A375 (cell line): ENCODE measurements at places on chromosomes 7 and 10. TPM values are rescaled to one million over a fixed set of nuclear protein-coding genes. Genes with fewer than 3 reads are reported as not detected.

AMPH gene
- total RNA-seq = 0.42 and 1.1 TPM in 2 replicates

PKD2L1 gene
- not detected in 2 replicates for total RNA-seq

PAPOLB gene
- not detected in 2 replicates for total RNA-seq

CALHM2 gene
- total RNA-seq = 20.2 and 23.8 TPM in 2 replicates

PLEKHS1 gene
- total RNA-seq = 0.04 and 0.42 TPM in 2 replicates

UCMA gene
- total RNA-seq = not detected in 2 replicates

TMEM130 gene
- total RNA-seq = 0.15 and 0.19 TPM in 2 replicates

KLF14 gene
- 0.45 and 0.74 TPM in 2 replicates for total RNA-seq

RNF32 gene
- 0.30 and 0.53 TPM in 2 replicates for total RNA-seq

MAGI2 gene
- 2.9 and 3.5 TPM in 2 replicates for total RNA-seq

CCNY gene
- 30.5 and 36.4 TPM in 2 replicates for total RNA-seq

TSPAN13 gene
- total RNA-seq = 24.3 and 28.1 TPM in 2 replicates

STEAP1 gene
- total RNA-seq = 3.8 and 5.6 TPM in 2 replicates

SCD gene
- total RNA-seq = 113 and 114 TPM in 2 replicates

ZNF775 gene
- total RNA-seq = 3.1 and 3.8 TPM in 2 replicates

AKR1D1 gene
- total RNA-seq = not detected in 2 replicates

UTF1 gene
- not detected in 2 replicates for total RNA-seq

ITPRID1 gene
- total RNA-seq = not detected in 2 replicates

AASS gene
- 25.0 and 29.3 TPM in 2 replicates for total RNA-seq

CADPS2 gene
- 14.3 and 14.6 TPM in 2 replicates for total RNA-seq

CH25H gene
- not detected in 2 replicates for total RNA-seq

OPN1SW gene
- total RNA-seq = not detected in 2 replicates

RARRES2 gene
- not detected in 2 replicates for total RNA-seq

ITIH5 gene
- total RNA-seq = 0.68 and 2.0 TPM in 2 replicates

HYAL4 gene
- total RNA-seq = 0.05 and 0.23 TPM in 2 replicates

ITGB8 gene
- 44.3 and 50.9 TPM in 2 replicates for total RNA-seq

ZNF804B gene
- not detected in 2 replicates for total RNA-seq

CRHR2 gene
- not detected in 2 replicates for total RNA-seq

ADCY1 gene
- total RNA-seq = 1.5 and 1.8 TPM in 2 replicates

ARID5B gene
- total RNA-seq = 7.2 and 7.6 TPM in 2 replicates

TAS2R60 gene
- total RNA-seq = not detected in 2 replicates

GRIFIN gene
- not detected in 2 replicates for total RNA-seq

INTS15 gene
- total RNA-seq = 19.0 and 28.3 TPM in 2 replicates

PVRIG gene
- not detected in 2 replicates for total RNA-seq

SSC4D gene
- total RNA-seq = 0.64 and 0.75 TPM in 2 replicates

PRF1 gene
- total RNA-seq = not detected in 2 replicates

NPFFR1 gene
- total RNA-seq = not detected in 2 replicates

ADAMTS14 gene
- total RNA-seq = 0.08 TPM in 1 of 2 replicates, not detected in the other

CCL26 gene
- total RNA-seq = 0.57 and 0.88 TPM in 2 replicates

SRRM3 gene
- 2.6 and 4.2 TPM in 2 replicates for total RNA-seq

STAG3 gene
- total RNA-seq = 0.45 and 1.2 TPM in 2 replicates

LDB3 gene
- total RNA-seq = not detected in 2 replicates

SMKR1 gene
- total RNA-seq = 3.6 and 5.9 TPM in 2 replicates

C10orf120 gene
- not detected in 2 replicates for total RNA-seq

PIK3AP1 gene
- 2.0 and 2.9 TPM in 2 replicates for total RNA-seq

ZP3 gene
- 5.5 and 6.5 TPM in 2 replicates for total RNA-seq

TEX47 gene
- not detected in 2 replicates for total RNA-seq

MMP21 gene
- 0.19 TPM in 1 of 2 replicates, not detected in the other for total RNA-seq

SPDYE9 gene
- total RNA-seq = not detected in 2 replicates

MACC1 gene
- total RNA-seq = 0.08 and 0.19 TPM in 2 replicates

ATG9B gene
- not detected in 2 replicates for total RNA-seq

KAZALD1 gene
- 11.8 and 15.1 TPM in 2 replicates for total RNA-seq

AVL9 gene
- 15.7 and 30.3 TPM in 2 replicates for total RNA-seq

EPHA1 gene
- total RNA-seq = 0.04 and 0.24 TPM in 2 replicates

CNNM1 gene
- 0.05 TPM in 1 of 2 replicates, not detected in the other for total RNA-seq
